ENCODE measurements at places on chromosomes 16 and 17.
A peak's percentile ranks its signal among the peaks of the same experiment; 100 is the strongest.

DNA sequence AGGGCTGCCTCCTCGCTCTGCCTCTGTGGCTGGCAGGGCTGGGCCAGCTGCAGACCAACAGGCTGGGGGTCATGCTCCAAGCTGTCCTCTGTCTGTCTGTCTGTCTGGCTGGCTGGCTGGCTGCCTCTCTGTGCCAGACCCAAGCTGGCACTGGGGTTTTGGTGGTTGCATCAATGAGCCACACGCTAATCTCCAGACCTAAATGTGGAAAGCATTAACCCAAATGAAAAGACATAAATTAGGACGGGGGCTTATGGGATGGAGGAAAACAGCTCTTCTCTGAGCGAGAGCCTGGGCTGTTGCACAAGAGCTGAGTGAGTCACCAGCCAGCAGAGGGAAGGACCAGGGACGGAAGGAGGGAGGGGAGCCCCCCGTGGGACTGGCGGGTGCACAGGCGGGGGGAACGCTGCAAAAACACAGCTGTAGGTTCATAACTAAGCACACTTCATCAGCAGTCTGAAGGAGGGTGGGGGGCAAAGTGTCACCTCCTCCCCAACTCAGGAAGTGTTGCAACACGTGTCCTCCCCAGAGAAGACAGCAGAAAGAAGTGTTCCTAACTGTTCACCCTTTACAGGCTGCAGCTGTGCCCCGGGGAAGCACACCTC, 83.4 kb downstream of the GAS7 start:
- peak overlapping the region; percentile 71 for H3K4me3 ChIP-seq
- peak overlapping the region; percentile 93 for H3K27ac ChIP-seq

DNA sequence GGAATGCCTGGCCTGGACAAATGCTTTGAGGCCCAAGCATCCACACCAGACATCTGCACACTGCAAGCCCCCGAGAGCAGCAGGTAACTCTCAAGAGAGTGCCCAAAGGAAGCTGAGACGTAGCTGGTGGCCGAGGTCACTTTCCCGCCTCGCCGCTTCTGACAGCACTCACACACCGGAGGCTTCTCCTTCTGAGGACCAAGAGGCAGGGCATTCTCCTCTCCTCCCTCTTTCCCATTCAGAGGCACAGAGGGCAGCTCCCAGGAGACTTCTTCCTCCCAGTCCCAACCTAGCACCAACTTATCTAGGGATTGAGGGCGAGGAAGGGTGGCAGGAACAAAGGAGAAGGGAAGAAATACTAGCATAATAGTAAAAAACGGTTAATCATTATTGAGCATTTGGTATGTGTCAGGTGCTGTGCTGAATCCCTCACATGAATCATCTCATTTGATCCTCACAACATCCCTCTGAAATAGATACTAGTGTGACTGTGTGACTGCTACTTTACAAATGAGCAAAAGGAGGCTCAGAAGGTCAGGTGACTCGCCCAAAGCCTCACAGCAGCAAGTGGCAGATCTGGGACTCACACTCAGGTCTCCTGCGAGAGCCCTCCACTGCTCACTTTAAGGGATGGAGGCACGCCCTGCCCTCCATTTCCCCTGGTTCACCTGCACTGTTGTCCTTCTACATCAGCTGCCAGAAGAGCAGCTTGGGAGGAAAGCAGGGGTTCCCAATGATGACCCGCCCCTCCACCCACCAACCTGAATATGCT, 41.8 kb downstream of the MYO18A start:
- H3K4me1 ChIP-seq: peaks cover 26% of the 10 kb centered on the region
- H3K27ac ChIP-seq: peak overlapping the region; percentile 99
- no peaks in the 10 kb centered on the region for H3K27me3 ChIP-seq
- peak; percentile 22 for DNase-seq
- H3K4me3 ChIP-seq: peak overlapping the region; percentile 90
- H3K36me3 ChIP-seq: no peaks in the 10 kb centered on the region

- H3K36me3 ChIP-seq: peaks cover 2% of the 10 kb centered on the region
- H3K4me3 ChIP-seq: peak overlapping the region; percentile 95
- peak overlapping the region; percentile 94 for H3K27ac ChIP-seq
- DNase-seq: no peak
- H3K4me1 ChIP-seq: peaks cover 16% of the 10 kb centered on the region
These were observed 1.3 kb downstream of the SAT2 start for GRCh38 chr17:7626307-7626706.

GRCh38 chr16:11582157-11582814, 4.4 kb downstream of the LITAF start:
- H3K4me3 ChIP-seq: peak overlapping the region; percentile 95
- no peaks in the 10 kb centered on the region for H3K27me3 ChIP-seq

DNA sequence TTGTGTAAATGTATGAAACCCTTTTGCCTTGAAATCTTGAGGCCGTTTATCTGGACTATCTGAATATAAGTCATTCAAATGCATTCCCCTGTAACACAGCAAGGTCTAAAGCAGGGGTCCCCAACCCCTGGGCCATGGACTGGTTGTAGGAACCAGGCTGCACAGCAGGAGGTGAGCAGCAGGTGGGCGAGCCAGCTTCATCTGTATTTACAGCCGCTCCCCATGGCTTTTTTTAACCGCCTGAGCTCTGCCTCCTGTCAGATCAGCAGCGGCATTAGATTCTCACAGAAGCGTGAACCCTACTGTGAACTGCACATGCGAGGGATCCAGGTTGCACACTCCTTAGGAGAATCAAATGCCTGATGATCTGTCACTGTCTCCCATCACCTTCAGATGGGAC, 24.1 kb downstream of the DNAH3 start:
- DNase-seq: no peak
- no peak overlapping the region for H3K27ac ChIP-seq
- peaks cover 13% of the 10 kb centered on the region for H3K36me3 ChIP-seq
- no peaks in the 10 kb centered on the region for H3K4me1 ChIP-seq

DNA sequence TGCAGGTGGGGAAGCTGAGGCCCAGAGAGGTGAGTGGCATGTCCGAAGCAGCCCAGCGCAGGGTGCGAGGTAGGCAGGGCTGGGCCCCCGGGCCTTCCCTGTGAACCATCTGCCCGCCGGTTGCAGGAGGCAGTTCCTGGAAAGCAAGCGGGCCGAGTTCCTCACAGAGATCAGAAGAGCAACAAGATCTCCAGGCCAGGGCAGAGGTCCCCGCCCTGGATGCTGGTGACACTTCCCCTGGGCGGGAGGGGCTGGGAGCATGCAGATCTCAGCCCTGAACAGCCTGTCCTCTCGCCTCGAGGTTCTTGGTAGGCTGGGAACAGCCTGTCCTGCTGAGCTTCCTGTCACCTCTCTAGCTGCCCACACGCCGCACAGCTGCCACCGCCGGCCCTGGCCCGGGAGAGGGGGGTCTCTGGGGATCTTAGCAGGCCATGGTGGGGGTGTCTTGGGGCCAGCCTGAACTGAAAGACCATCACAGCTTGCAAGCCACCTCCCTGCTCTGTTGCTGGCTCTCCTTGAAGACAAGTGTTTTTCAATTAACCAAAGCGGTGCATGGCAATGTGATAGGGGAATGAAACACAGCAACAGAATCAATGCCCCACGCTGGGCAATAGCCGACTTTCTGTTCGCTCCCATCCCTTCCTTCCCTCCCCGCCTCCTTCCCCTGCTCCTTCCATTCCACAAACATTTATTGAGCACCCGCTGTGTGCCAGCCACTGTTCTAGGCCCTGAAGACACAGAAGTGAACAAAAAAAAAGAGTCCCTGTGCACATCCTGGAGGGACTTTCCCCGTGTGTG, 31.7 kb downstream of the SOCS1 start:
- peak overlapping the region; percentile 87 for H3K4me3 ChIP-seq
- peak overlapping the region; percentile 95 for H3K27ac ChIP-seq
- peak; percentile 83 for DNase-seq
- no peaks in the 10 kb centered on the region for H3K36me3 ChIP-seq

DNA sequence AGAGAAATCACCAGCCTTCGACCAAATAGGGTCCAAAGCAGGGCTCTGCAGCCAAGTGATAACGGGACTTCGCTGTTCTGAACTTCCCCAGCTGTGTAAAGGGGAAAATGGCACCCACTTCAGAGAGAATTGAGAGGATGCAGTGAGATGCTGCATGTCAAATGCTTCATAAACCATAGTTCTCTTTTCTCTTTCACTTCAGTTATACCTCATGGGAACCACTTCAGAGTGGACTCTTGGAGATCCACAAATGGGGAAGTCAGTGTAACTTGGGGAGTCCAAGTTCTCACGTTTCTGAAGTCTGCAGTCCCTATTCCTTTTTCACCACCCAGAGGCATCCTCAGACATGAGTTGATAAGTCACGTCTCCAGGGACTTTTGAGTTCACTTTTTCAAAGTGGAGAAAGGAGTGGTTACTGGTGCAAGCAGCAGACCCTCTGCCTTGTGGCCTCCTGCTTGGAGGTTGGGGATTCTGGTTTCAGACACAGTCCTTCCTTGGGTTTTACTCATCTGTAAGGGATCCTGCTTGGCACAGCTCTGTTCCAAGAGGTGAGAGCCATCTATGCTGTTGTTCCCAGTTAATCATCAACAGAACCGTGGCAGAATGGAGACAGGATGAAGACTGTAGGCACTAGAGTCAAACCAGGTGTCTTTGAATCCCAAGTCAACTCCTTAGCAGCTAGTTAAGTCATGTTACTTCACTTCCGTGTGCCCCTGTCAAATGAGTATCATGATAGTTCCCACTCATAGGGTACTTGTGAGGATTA, 123.4 kb upstream of the NOL11 start:
- no peaks in the 10 kb centered on the region for H3K27me3 ChIP-seq
- no peak overlapping the region for H3K27ac ChIP-seq
- H3K4me1 ChIP-seq: peaks cover 28% of the 10 kb centered on the region
- H3K36me3 ChIP-seq: peaks cover 46% of the 10 kb centered on the region
- H3K4me3 ChIP-seq: no peak overlapping the region

DNA sequence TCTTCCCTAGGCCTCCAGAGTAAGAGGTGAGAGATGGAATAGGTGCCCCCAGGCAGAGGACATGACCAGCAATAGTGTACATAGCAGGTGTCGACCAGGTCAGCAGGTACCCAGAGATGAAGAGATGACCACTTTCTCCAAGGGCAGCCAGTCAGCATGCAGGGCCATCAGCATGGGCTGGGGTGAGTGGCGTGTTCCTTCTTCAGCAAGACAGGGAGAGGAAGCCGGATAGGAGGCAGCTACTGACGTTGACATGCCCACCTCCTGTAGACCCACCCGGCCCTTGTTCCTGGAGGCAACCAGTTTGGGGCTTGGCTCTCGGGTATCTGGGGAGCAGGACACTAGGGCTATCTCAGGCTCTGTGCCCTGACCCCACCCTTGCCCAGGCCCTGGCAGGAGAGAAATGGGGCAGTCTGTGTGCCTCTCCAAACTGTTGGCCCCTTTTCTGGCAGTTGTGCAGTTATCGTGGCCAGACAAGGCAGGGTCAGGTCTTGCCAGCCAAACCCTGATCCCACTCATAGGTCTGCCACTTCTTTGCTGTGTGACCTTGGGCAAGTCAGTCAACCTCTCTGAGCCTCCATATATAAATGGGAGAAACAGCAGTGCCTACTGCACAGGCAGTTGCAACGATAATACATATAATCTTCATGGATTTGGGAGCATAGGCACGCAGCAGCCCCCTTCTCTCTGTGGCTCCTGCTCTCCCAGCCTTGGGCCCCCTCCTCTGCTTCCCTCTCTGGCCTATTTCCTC, 1.4 kb upstream of the NDRG4 start:
- H3K27me3 ChIP-seq: peaks cover 10% of the 10 kb centered on the region

DNA sequence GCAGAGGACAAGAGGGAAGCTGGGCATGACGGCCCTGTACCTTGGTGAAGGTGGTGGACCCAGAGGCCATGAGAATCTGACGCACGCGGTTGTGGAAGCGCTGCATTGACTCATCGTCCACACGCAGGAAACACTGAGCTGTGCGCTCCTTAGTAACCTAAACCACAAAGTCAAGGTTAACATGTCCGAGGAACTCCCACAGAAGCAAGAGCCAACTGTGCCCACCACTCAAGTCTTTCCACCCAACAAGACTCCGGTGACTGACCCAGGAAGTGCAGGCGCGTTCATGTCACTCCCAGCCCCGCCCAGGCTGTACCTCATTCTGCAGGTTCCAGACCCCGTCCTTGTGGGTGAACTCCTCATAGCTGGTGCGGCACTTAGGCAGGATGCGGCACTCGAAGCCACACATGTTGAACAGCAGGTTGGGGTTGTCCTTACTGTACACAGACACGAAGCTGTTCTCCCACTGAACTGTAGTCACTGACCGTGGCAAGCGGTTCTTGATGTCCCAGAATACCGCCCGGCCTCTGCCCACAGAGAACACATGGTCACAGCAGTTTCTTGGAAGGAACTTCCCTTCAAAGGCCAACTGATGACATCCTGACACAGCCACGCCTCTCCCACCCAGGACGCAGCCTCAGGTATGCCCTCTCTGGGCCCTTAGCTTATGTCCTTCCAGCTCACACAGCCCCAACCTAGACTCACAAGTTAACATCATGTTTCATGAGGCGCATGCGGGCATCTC, 11.5 kb downstream of the PRPF8 start:
- H3K4me1 ChIP-seq: peaks cover 27% of the 10 kb centered on the region
- no peaks in the 10 kb centered on the region for H3K27me3 ChIP-seq
- peaks cover 6% of the 10 kb centered on the region for H3K36me3 ChIP-seq
- no peak overlapping the region for H3K4me3 ChIP-seq
- no peak for DNase-seq
- no peak overlapping the region for H3K27ac ChIP-seq

DNA sequence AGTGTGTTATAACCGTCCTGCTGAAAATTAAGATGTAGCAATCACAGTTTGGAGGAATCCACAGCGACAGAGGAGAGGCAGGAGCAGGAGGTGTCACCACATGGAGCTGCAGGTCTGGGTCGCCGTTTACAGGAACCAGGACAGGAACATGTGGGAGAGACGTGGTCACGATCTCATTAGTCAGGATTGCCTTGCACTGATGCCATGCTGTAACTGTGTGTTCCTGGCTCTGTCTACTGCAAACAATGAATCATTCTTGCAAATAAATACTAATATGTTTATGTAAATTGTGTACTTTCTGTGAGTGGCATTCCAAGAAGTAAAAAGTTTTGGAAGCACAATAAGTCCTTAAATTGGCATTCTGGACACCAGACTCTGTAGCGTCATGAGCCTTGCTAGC, 271.8 kb downstream of the CPPED1 start:
- peak overlapping the region; percentile 7 for H3K4me3 ChIP-seq
- H3K27me3 ChIP-seq: no peaks in the 10 kb centered on the region
- peaks cover 12% of the 10 kb centered on the region for H3K36me3 ChIP-seq
- H3K4me1 ChIP-seq: peaks cover 41% of the 10 kb centered on the region
- no peak for DNase-seq

GRCh38 chr17:72691586-72691985, 400.9 kb downstream of the SLC39A11 start:
- no peak overlapping the region for H3K4me3 ChIP-seq
- no peak overlapping the region for H3K27ac ChIP-seq
- no peaks in the 10 kb centered on the region for H3K36me3 ChIP-seq
- DNase-seq: no peak
- H3K4me1 ChIP-seq: no peaks in the 10 kb centered on the region

DNA sequence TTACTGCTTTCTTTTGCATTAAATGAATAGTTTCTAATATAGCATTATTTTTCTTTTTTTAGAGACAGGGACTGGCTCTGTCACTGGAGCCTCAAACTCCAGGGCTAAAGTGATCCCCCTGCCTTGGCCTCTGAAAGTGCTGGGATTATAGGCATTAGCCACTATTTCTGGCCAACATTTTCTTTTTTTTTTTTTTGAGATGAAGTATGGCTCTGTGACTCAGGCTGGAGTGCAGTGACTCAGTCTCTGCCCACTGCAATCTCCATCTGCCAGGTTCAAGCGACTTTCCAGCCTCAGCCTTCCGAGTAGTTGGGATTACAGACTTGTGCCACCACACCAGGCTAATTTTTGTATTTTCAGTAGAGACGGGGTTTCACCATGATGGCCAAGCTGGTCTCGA, 2.0 kb upstream of the DUXB start:
- no peaks in the 10 kb centered on the region for H3K4me1 ChIP-seq
- H3K4me3 ChIP-seq: no peak overlapping the region
- no peak for DNase-seq
- H3K27me3 ChIP-seq: no peaks in the 10 kb centered on the region
- no peaks in the 10 kb centered on the region for H3K36me3 ChIP-seq
